ENCODE measurements at places on chromosomes 2 and 18.

DNA sequence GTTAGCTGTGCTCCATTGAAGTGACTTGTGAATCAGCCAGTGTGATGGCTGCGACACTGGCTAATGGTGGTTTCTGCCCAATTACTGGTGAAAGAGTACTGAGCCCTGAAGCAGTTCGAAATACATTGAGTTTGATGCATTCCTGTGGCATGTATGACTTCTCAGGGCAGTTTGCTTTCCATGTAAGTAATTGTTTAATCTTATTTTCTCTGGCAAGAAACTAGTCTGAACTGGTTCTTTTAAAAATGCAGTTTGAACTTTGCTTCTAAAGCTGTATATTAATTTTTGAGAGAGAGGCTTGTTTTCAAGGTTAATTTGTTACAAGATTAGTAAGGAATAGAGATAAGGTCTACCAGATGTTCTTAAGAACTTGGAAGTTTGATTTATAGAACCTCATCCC is 46.7 kb downstream of the GLS start:
- no peak for DNase-seq

- DNase-seq = no peak
These were observed 206.0 kb upstream of the TNP1 start for GRCh38 chr2:217065695-217066405.

DNA sequence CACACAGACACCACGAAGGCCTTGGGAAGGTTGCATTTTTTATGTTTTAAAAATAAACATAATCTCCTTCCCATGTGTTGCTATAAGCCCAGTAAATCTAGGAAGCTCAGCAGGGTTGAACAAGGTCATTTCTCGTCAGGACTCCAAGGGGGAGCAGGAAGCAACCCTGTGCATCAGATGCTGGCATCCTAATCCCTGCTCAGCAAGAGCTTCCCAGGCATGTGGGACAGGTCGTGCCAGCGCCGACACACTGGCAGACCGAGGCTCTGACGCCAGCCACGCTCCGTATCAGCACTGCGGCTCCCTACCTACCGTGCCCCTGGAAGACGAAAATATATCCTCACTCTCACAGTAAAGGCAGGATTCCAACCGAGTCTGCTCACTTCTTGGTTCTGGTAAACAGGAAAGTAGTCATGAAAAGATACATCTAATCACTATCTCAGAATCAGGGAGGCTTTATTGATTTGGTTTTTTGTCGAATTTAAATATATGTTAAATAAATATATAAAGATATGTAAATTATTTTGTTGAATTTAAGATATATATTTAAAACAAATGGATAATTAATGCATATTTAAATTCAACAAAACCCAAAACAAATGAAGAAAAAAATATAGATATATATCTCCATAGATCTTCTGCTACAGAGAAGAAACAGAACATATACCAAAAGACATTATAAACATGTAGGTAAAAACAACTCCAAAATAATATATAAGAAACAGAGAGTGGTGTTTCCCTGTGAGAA is 61.4 kb downstream of the TXNL1 start:
- DNase-seq = peak; percentile 88

DNA sequence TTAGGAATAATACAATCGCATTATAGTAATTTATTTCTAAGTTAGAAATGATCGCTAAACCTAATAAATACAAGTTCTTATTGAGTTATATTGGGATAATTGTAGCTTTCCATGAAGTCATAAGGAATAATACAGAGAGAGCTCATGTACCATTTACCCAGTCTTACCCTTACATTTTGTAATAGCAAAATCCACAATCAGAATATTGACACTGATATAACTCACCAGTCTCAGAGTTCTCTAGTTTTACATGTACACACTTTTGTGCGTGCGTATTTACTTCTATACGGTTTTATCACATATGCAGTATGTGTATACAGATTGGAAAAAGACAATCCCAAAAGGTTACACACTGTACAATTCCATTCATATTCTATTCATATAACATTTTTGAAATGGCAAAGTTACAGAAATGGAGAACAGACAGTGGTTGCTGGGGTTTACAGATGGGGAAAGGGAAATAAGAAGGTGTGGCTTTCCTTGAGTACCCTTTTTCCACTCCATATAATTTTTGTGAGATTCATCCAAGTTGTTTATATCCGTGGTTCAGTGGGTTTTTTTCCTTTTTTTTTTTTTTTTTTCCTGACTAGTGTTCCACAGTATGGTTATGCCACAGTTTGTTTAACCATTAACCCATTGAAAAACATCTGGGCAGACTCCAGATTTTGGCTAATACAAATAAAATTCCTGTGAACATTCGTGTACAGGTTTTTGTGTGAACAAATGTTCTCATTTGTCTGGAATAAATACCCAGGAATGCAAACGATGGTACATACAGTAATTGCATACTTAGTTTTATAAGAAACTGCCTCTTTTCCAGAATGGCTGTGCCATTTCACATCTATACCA is 117.2 kb downstream of the HNMT start:
- DNase-seq = no peak

- DNase-seq = no peak
These were observed 69.9 kb upstream of the MMADHC start for GRCh38 chr2:149657401-149658040.

DNA sequence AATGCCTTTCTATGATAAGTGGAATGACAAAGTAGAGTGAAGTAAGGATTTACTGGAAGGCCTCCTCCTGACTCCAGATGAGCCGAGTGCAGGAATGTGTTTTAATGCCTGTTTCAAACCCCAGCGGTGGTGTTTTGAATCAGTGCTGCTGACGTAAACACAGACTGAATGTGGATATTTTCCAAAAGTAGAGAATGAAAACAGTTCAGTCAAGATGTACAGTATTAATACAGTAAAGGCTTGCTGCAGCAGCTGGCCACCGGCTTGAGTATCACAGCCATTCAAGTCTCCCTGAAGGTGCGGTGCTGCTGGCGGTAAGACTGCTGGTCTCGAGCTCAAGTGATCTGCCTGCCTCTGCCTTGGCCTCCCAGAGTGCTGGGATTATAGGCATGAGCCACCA is 46.7 kb downstream of the ARHGAP28 start:
- DNase-seq = no peak

GRCh38 chr2:228838819-228839218 is 432.3 kb downstream of the PID1 start:
- DNase-seq = no peak
